ENCODE measurements at places on chromosomes 16 and 17.

DNA sequence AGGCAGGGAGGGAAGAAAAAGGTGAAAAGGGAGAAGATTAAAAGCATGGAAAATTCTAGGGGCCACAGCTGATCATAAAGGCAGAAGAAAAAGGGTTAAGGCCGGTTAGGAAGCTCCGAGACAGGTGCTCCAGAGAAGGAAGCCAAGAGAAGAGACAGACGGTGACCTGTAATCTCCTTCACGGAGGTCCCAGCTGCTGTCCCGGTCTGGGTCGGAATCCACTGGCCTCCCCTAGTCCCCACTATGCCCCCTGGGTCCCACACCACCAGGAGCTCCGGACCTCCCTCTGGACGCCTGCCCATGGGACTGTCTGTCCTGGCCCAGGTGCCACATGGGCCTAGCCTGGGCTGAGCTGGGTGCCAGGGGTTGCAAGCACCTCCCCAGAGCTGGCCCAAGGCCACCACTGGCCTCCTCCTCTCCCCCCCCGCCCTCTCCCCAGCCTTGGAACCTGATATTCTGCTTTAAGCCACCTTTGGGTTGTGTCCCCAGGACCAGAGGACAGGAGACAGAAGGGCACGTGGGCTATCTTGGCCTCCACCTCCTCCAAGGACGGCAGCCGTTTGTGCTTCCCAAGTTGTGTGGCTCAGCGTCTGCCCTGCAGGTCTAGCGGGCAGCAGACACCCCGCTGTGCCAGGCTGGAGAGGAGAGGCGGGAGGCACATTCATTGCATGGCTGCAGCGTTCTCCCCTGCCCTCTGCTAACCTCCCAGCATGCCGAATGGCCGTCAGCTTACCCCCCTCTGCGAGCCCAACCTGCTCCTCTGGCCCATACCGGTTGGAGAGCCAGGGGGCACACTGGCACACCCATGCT lies 102.4 kb downstream of the ENGASE start:
- no peak for DNase-seq

DNA sequence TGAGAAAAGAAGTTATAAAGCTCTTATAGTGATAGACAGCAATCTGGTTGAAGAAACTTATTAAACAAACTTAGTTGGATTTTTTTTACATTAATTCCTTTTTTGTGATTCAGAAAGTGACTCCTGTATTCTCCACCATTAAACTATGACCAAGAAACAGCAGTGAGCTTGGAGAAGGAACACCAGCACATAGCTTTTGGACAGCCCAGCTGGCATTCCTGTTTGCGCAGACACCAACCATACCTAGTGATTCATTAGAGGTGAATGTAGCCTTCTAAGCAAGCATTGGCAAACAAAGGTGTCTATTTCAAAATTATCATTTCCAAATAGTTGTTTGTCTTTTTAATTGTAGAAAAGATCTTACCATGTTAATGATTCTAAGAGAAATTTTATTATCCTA lies 94.4 kb downstream of the STXBP4 start:
- peak; percentile 21 for DNase-seq

DNA sequence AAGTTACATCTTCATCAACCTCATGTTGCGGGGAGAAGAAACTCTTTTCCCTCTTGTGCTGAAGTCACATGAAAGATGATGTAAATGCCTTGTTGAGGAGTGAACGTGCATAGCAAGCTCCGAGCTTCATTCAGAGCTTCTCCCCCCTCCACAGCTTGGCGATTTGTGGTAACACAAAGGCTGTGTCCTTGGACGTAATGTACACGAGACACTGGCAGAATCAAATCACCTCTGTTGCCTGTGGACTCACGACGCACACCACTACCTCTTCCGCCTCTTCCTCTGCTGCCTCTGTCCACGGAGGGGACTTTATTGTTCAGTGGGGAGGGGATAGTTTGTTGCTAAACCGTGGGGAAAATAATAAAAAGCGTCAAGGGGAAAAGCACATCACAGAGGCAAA lies 54.9 kb upstream of the CHMP6 start:
- no peak for DNase-seq

- no peak for DNase-seq
Observed at GRCh38 chr17:56908001-56908542, 5.8 kb downstream of the TRIM25 start.

- peak; percentile 46 for DNase-seq
Observed at GRCh38 chr17:57369509-57369945, 113.2 kb downstream of the MSI2 start.
